ENCODE measurements at places on chromosomes 1 and 21.

DNA sequence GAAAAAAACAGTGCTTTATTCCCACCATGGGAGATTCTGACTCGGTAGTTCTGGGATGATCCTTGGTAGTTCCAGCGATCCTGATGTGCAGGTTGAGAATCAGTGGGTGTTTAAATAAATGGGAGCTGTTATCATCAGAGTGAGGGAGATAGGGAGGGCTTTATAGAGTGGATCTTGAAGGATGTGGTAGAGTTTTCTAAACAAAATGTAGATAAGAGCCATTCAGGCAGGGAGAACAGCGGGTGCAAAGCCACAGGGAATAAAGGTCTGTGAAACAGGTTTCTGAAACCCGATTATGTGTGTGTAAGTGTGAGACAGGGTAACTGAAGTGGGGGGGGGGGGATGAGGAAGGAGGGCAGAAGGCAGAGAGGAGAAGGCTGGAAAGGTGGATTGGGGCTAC lies 75.8 kb upstream of the ADAR start:
- DNase-seq: no peak

- peak; percentile 22 for DNase-seq
These were observed 20.5 kb downstream of the SZRD1 start for GRCh38 chr1:16387201-16388188.

- DNase-seq: no peak
These were observed 54.2 kb downstream of the SYT2 start for GRCh38 chr1:202656057-202656456.

GRCh38 chr1:235107368-235108184 lies 21.1 kb downstream of the TOMM20 start:
- no peak for DNase-seq

GRCh38 chr1:22101199-22101598 lies 41.7 kb downstream of the WNT4 start:
- no peak for DNase-seq

DNA sequence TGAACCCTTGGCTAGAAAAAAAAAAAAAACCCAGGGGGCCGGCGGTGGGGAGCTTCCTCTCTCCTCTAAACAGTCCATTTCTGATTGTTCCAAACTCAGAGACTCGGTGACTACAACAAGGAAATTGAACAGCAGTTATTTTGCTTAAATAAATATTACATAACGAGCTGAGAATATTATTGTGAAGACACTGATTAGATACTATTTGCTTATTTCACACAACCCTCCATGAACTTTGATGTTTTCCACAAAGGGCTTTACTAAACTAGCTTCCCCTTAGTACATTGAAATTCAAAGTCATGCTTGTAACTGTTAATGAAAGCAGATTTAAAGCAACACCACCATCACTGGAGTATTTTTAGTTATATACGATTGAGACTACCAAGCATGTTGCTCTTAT lies at the start of gene CFHR5:
Gene CFHR5 (plus strand): TSS at position 279 of the 400 bp plus-strand sequence. CDS start 109 bp downstream, at position 388.
- DNase-seq: no peak

- no peak for DNase-seq
These were observed 24.7 kb downstream of the VAMP4 start for GRCh38 chr1:171717062-171717718.

DNA sequence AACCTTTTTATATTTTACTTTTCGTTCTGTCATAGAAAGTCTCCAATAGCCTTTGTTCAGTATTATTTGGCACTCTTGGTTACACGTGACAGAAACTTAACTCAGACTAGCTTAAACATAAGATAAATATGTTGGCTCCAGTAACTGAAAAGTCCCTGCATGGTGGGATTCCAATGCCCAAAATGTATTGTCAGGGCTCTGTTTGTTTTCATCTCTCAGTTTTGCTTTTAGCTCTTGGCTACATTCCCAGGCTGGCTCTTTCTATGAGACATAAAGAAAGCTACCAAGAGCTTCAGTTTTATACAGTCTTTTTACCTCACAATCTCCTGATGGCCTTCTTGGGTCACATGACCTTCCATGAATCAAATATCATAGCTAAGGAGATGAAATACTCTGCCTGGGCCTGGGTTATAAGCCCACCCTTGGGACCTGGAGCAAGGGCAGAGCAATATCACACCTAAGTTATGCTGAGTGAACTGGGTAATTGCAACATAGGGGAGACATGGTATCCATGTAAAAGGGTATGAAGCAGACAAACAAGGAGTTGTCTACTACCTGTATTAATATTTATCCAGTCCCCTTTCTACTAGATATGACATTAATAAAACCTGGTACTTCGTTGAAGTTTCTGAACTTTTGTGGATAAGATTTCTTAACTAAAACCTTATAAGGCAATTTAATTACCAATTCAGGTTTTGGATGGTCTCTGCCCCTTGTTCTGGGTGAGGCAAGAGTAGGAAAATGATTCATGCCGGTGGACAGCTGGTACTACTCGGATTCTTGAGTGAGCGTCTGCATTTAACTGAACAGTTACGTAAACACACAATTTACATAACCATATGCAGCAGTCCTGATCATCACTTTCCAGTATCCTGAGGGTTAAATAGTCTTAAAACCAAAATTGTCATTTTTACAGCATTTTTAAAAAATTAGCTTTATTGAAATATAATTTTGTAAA lies 442.3 kb downstream of the GPATCH2 start:
- DNase-seq: no peak
